ENCODE measurements at places on chromosomes 7 and 10. TPM values are rescaled to one million over a fixed set of nuclear protein-coding genes. Genes with fewer than 3 reads are reported as not detected.

The RBP4 gene
- total RNA-seq, result not detected

The ZCWPW1 gene
- total RNA-seq, result 0.78 TPM

The SCART1 gene
- total RNA-seq, result 0.44 TPM

The TMEM178B gene
- total RNA-seq, result 3.1 TPM

The FZD1 gene
- total RNA-seq, result 8.4 TPM

The RBP3 gene
- total RNA-seq, result not detected

The FAM25G gene
- total RNA-seq, result not detected

The H2BK1 gene
- not detected for total RNA-seq

The TUBB8 gene
- total RNA-seq, result not detected

The PDE6C gene
- not detected for total RNA-seq

The BHLHA15 gene
- total RNA-seq, result 0.68 TPM

The SPDYE8 gene
- total RNA-seq, result not detected

The ST7 gene
- 24.4 TPM for total RNA-seq

The ZNF365 gene
- 0.58 TPM for total RNA-seq

The AZGP1 gene
- not detected for total RNA-seq

The SPDYE11 gene
- not detected for total RNA-seq

The LOXL4 gene
- 7.0 TPM for total RNA-seq

The OR2A7 gene
- total RNA-seq, result not detected

The CLDN4 gene
- 0.93 TPM for total RNA-seq

The CNPY1 gene
- total RNA-seq, result not detected

The ZNF32 gene
- 17.6 TPM for total RNA-seq

The TMEM139 gene
- 1.1 TPM for total RNA-seq

The LIPK gene
- not detected for total RNA-seq

The WIPF3 gene
- total RNA-seq, result not detected

The DYNC1I1 gene
- 2.2 TPM for total RNA-seq

Measured in glomerular endothelial cell (primary cell).